ENCODE measurements at places on chromosomes 2 and 18. TPM values are rescaled to one million over a fixed set of nuclear protein-coding genes. Genes with fewer than 3 reads are reported as not detected.

GRCh38 chr2:28096421-28096820, 205.9 kb downstream of the BABAM2 start:
- H3K4me3 ChIP-seq: no peak overlapping the region
- no peaks in the 10 kb centered on the region for H3K27me3 ChIP-seq
- no peaks in the 10 kb centered on the region for H3K36me3 ChIP-seq
- H3K4me1 ChIP-seq: no peaks in the 10 kb centered on the region

GRCh38 chr18:35038881-35039491, 2.2 kb upstream of the MAPRE2 start:
- H3K27ac ChIP-seq: peak overlapping the region; percentile 13
- H3K27me3 ChIP-seq: no peaks in the 10 kb centered on the region
- H3K4me1 ChIP-seq: peaks cover 36% of the 10 kb centered on the region
- no peaks in the 10 kb centered on the region for H3K36me3 ChIP-seq
- H3K4me3 ChIP-seq: peak overlapping the region; percentile 11

Gene RMDN2
- 4.1 TPM for total RNA-seq

Gene GPR45
- 0.30 TPM for total RNA-seq

DNA sequence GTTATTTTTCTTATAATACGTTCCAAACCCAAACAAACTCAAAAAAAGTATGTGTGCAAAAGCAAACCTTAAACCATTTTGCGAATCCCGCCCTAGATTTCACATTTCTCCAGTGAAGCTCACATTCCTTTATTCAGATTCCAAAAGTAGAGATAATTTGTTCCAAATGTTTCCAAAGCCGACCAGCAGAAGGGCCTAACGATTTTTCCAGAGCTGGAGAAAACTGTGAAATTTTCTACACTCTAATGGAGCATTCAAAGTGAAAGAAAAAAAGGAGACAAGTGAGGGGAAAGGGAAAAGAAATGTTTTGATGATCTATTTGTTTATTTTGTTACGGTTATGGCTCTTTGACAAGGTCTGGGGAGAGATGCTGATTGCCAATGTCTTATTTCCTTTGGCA, 286.5 kb upstream of the SLC14A2 start:
- H3K27ac ChIP-seq: no peak overlapping the region
- peaks cover 37% of the 10 kb centered on the region for H3K4me1 ChIP-seq
- H3K36me3 ChIP-seq: no peaks in the 10 kb centered on the region
- no peak for DNase-seq

GRCh38 chr2:33205693-33206434, 259.1 kb downstream of the LTBP1 start:
- no peak for DNase-seq
- no peak overlapping the region for H3K4me3 ChIP-seq
- H3K4me1 ChIP-seq: peaks cover 6% of the 10 kb centered on the region
- H3K27ac ChIP-seq: no peak overlapping the region
- no peaks in the 10 kb centered on the region for H3K36me3 ChIP-seq

DNA sequence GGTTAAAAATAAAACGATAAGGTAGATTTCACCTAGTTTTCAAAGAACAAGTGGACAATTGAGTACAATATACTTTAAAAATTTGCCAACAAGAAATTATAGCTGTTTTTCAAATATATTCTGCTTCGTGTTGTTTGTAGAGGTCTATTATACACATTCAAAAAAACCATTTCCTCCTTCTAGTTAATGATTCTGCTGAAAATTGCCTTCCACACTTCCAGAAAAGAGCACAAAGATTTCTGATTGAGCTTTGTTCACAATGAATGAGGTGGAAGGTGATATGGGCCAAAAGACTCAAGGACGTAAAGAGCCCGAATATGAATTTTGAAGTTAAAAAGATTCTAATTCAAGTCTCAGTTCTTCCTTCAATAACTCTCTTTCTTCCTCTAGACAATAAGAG, 277.0 kb upstream of the SESTD1 start:
- peaks cover 7% of the 10 kb centered on the region for H3K36me3 ChIP-seq
- no peak for DNase-seq
- H3K27ac ChIP-seq: peak overlapping the region; percentile 43
- H3K4me1 ChIP-seq: peaks cover 39% of the 10 kb centered on the region
- no peaks in the 10 kb centered on the region for H3K27me3 ChIP-seq

DNA sequence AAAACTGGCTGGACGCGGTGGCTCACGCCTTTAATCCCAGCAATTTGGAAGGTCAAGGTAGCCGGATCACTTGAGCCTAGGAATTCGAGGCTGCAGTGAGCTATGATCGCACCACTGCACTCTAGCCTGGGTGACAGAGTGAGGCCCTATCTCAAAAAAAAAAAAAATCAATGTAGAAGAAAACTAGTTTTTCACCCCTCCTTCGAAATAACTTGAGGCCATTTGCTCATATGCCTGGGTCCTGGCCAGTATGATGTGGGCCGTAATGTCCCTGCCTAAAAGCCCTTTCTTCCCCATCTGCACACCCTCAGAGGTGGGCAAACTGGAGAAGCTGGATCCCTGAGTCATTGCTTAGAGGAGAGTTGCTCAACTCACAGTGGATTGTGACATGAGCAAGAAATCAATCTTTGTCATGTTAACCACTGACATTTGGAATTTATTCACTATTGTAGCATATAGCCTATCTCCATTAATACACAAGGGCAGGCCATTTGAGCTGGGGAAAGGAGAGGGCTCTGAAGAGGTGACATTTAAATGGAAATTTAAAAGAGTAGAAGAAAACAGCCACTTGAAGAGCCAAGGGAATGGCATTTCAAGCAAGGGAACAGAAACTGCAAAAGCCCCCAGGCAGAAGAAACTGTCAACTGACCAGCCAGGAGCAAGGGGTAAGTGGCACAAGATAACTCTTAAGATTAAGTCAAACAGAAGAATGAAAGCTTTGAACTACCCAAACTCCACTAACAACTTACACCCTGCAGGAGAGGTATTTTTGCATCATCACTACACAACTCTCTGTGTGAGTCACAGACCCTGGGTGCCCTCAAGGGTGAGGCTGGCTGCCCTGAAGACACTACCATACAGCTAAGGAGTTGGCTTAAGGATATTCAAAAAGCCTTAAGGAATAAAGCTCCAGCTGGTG, 7.6 kb upstream of the METTL21A start:
- DNase-seq: no peak
- H3K4me3 ChIP-seq: no peak overlapping the region
- no peaks in the 10 kb centered on the region for H3K4me1 ChIP-seq
- no peaks in the 10 kb centered on the region for H3K36me3 ChIP-seq
- H3K27ac ChIP-seq: no peak overlapping the region

- DNase-seq: no peak
- no peaks in the 10 kb centered on the region for H3K36me3 ChIP-seq
- peaks cover 9% of the 10 kb centered on the region for H3K4me1 ChIP-seq
- H3K27ac ChIP-seq: no peak overlapping the region
These were observed 56.8 kb upstream of the MGAT4A start for GRCh38 chr2:98787700-98788099.

Gene ABHD1
- 0.82 TPM for total RNA-seq

DNA sequence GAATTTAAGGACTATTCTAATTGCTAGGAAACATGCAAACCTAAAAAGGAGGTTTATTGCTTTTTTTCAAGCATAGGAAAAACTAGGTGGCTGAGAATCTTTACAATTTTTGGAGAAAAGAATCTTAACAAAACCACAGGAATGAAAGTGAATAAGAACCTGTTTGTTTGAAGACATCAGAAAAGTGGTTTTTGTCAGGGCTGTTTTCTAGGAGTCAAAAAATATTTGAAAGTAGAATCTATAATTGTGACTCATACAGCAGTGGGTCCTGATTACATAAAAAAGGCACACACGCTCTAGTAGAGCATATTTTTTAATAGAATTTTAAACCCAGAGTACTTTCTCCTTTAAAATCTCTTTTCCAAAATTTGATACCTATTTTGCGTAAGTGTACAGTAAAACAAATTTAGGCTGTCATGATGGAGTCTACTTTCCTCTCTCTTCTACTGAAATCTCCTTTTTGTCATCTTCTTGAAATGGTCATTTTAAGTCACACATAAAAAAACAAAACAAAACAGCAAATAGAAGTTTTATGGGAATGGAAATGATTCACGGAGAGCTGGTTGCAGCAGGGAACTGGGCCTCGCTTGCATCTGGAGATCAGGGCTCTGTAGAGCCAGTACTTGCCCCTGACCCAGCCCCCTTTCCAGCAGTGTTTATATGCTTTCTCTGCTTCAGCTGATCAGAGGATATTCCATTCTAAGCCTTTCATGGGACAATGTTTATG, 59.1 kb upstream of the PELI1 start:
- H3K27ac ChIP-seq: peak overlapping the region; percentile 92
- H3K36me3 ChIP-seq: no peaks in the 10 kb centered on the region
- DNase-seq: no peak
- peaks cover 35% of the 10 kb centered on the region for H3K4me1 ChIP-seq

Gene LTBP1
- total RNA-seq: 30.2 TPM

Gene CCDC68
- not detected for total RNA-seq

DNA sequence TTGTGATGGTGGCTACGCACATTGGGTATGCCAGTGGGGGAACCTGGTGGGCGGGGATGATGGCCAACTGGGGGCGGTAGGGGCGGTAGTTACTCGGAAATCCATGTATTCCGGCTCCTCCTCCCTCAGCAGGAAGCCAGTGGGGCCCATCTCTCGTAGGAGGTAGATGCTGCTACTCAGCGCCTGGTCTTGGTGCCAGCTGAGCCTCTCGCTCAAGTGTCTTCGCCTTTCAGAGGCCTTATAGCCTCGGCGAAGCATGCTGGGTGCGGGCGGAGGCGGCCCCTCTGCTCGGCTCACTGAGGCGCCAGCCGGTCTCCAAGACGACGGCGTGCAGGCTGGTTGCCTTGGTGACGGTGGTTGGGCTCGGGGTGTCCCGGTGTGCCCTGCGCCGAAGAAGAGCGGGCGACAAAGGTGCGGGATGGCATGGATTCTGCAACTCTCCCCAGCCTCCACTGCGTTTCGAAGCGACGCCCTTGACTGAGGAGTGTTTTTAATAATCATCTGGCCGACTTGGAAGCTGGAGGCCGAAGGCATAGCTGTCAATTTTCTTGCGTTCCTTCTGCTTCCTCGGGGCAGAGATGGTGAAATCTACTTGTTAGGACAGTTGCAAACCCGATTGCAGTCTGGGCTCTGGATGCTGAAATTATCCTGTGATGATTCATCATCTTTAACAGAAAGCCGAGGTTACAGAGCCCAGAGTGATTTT, at the start of gene ZSWIM2:
ZSWIM2 (minus strand) TSS at position 298 of the 706 bp plus-strand sequence; CDS start at position 258, 40 bp downstream.
- peak; percentile 70 for DNase-seq
- H3K27me3 ChIP-seq: no peaks in the 10 kb centered on the region
- H3K36me3 ChIP-seq: peaks cover 3% of the 10 kb centered on the region

- no peak overlapping the region for H3K4me3 ChIP-seq
- H3K36me3 ChIP-seq: no peaks in the 10 kb centered on the region
- DNase-seq: no peak
- no peaks in the 10 kb centered on the region for H3K4me1 ChIP-seq
These were observed 96.0 kb downstream of the HNMT start for GRCh38 chr2:138060301-138060635.

DNA sequence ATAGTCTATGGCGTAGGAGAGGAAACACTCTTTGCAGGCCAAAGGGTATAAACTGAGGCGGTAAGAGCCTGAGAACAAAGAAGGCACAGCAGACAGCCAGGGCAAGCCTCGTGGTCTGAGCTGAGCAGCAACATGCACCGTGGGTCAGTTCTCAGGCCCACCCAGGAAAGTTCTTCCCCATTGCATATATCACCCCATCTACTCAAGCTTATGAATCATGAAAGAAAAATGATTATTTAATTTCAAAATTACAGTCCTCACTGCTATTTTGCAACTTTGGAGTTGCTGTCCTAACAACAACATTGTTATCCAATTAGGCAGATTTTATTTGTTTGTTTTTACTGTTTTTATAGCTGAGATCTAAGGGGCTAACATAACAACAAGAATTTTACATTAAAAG, 54.7 kb upstream of the RIOK3 start:
- H3K27me3 ChIP-seq: no peaks in the 10 kb centered on the region
- H3K36me3 ChIP-seq: peaks cover 11% of the 10 kb centered on the region
- H3K27ac ChIP-seq: no peak overlapping the region
- H3K4me3 ChIP-seq: no peak overlapping the region
- peaks cover 43% of the 10 kb centered on the region for H3K4me1 ChIP-seq
- DNase-seq: no peak

Gene QPCT
- total RNA-seq: not detected

GRCh38 chr18:13726972-13727331, 479 bp downstream of the RNMT start:
- H3K4me1 ChIP-seq: peaks cover 35% of the 10 kb centered on the region
- H3K27ac ChIP-seq: peak overlapping the region; percentile 98
- peak overlapping the region; percentile 84 for H3K4me3 ChIP-seq
- peak; percentile 23 for DNase-seq
- no peaks in the 10 kb centered on the region for H3K36me3 ChIP-seq

DNA sequence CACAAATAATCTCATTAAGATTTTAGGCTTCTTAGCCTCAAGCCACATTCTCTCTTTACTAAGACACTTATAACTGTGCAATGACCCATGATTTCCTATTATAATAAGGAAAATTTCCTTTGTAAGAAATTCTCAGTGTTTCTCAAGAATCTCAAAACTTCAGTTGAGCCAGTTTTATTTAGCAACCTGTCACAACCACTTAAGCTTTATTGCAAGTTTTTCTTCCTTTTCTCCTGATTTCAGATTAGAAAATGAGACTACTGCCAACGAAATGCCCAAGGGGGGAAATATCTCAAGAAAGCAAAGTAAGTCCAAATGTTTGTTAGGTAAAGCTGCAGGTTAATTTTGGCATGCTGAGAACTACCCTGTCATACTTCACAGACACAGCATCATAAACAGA, 178.5 kb downstream of the THADA start:
- peaks cover 6% of the 10 kb centered on the region for H3K36me3 ChIP-seq
- no peak overlapping the region for H3K4me3 ChIP-seq
- peaks cover 33% of the 10 kb centered on the region for H3K4me1 ChIP-seq
- H3K27me3 ChIP-seq: no peaks in the 10 kb centered on the region
- H3K27ac ChIP-seq: no peak overlapping the region

GRCh38 chr2:109129356-109129920, 433 bp downstream of the SH3RF3 start:
- H3K36me3 ChIP-seq: no peaks in the 10 kb centered on the region
- no peak overlapping the region for H3K27ac ChIP-seq
- H3K4me1 ChIP-seq: peaks cover 8% of the 10 kb centered on the region
- peak; percentile 10 for DNase-seq
